ENCODE measurements at places on chromosomes 12 and 14.

DNA sequence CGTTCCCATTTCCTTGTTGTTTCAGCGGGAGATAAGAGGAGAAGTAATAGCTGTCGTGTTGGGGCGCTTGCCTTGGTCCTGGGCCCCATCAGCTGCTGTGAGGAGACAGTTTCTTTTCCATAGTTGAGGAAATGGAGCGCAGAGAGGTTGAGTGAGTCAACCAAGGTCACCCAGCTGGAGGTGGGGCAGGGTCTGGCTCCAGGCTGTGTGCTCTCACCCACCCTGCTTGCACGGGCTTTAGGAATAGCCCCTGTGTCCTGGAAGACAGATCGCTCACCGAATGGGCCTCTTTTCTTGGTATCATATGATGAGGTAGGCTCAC lies 165.7 kb upstream of the RTL1 start:
- DNase-seq: no peak

DNA sequence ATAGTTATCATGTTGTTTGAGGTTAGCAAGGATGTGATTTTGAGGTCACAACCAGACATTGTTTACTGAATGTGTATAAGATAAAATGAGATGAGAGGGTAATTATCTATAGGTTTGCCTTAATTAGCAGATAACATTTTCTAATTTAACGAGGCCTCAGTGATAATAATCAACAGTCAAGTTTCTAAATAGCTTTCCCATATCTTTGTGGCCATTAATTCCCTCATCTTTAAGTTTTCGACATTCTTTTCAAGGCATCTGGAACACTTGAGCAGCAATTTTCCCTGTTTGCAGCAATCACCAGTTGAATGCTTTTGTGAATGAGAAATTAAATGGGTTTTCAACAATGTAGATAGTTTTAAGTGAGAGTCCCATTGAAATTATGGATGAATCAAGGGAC lies 304.1 kb downstream of the SYT1 start:
- DNase-seq: no peak

DNA sequence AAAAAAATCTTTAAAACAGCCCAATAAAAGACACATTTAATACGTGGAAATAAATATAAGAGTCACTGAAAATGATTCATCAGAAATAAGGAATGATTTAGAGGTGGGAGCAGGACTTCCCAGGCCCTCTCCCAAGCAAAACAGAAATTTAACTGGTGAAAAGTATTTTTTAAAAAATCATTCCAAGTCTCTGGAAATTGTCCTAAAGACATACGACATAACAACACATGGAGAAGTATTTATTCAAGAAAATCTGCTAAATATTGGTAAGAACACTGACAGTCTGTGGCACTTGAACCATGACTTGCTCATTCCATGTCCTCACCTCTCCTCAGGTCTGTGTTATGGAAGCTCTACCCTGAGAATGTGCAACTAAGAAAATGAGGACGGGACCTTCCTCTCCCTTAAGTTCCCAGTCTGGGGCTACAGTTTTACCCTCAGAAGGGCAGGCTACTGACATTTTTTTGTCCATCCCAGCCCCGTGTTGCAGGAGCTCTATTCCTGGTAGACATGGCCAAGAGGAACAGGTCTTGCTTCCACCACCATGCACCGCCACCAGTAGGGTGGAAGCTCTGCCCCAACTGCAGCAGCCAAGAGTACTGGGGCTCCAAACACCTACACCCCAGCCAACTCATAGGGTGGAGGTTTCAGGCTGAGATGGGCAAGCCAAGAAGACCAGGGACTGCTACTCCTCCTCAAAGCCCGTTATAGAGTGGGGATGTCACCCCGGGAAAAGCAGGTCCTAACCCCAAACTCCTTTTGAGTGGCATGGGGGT lies 193.0 kb downstream of the CRADD start:
- no peak for DNase-seq

GRCh38 chr12:63752283-63752682 lies 27.4 kb upstream of the RXYLT1 start:
- DNase-seq: no peak

- no peak for DNase-seq
Observed at GRCh38 chr12:84502907-84503787, 409.5 kb downstream of the SLC6A15 start.

DNA sequence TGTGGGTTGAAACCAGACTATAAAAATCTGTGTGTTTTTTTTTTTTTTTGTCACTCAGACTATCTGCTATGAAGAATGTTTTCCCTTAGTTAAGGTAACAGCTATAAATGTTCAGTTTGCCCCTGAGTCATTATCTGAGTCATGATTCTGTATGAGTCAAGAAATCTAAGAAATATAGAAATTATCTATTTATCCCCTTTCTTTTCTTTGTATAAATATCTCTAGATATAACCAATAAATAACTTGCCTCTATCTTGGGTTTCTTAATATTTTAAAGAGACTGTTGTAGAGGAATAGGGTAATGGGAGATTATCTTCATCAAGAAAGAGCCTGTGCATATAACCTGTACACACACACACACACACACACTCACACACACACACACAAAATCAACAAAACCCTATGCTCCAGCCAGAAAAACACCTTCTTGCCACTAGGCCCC lies 161.7 kb upstream of the EEA1 start:
- no peak for DNase-seq

GRCh38 chr12:67275380-67275913 lies 6.3 kb downstream of the CAND1 start:
- no peak for DNase-seq

DNA sequence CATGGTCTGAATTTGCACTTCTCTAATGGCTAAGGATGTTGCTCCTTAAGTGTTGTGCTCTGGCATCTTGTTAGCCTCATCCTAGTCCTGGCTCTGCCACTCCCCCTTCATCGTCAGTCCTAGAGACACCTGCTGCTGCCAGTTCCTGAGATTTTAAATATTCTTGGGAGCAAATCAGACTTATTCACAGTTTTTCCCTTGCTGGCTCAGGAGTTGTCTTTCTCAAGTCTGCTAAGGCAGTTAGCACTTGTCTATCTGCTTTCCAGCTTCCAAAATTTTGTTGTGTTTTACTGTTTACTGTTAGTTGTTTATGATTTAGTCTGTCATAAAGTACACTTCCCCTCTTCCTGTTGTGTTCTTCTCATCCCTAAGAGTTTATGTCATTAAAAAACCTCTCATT lies 201.0 kb downstream of the KIF26A start:
- DNase-seq: no peak

DNA sequence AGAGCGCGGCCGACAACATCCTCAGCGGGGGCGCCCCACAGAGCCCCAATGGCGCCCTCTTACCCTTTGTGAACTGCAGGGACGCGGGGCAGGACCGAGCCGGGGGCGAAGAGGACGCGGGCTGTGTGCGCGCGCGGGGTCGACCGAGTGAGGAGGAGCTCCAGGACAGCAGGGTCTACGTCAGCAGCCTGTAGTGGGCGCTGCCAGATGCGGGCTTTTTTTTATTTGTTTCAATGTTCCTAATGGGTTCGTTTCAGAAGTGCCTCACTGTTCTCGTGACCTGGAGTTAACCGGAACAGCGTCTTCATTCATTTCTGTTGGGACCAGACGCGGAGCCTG lies 103.8 kb upstream of the FKBP4 start:
- DNase-seq: no peak

DNA sequence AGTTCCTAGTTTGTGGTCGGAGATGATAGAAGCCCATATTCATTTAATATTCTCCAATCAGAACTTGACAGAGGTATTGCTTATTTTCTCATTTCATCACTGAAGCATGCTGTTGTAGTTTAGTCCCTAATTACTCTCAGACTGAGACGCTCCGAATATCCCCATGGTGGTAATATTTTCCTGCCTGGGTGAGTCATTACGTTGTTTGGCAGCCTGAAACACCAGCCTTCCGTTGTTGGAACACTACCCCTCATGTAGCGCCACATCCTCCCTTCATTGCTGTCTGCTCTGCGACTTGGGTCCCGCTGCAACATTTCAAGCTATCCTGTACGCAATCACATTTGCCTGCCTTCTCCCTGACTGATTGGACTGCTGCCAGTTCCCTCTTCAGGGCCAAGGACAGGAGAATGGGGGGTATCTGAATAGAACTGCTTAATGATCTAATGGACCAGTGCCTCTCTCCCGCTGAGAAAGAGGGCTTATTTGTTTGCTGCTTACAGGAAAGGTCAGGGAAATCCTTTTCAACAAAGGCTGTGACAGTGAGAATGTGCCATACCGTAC lies 369.1 kb downstream of the NPAS3 start:
- no peak for DNase-seq

DNA sequence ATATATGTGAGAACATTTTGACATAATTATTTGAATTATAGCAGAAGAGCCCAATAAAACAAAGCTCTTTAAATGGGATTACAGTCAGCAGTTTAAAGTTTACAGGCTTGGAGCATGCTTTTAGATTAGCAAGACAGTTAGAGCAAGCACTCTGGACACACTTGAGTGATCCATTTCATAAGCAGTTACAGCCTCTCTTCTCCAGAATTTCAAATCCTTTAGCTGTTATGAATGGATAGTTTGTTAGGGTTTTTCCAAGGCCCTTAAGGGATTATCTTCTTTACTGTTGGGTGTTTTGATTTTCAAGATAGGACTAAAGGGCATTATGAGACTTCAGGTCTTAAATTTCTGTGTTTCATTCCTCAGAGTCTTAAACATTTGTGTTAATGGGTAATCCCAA lies 36.3 kb downstream of the BEST3 start:
- no peak for DNase-seq

DNA sequence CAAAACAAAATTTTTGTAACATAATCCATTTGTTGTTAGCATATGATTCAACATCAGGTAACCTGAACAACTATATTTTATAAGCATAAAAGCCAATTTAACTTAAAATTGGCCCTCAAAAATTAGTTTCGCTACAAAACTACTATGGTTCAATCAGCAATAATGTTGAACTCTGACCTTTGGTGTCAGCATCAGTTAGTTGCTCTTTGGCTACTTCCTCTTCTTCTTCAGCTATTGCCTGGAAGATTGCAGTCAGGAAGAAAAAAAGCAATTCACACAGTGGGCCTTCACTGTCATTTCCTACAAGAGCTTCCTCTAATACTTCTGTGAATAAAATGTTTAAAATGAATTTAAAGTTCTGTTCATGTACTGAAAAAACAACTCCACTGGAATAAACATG lies 78.2 kb upstream of the CFL2 start:
- no peak for DNase-seq

DNA sequence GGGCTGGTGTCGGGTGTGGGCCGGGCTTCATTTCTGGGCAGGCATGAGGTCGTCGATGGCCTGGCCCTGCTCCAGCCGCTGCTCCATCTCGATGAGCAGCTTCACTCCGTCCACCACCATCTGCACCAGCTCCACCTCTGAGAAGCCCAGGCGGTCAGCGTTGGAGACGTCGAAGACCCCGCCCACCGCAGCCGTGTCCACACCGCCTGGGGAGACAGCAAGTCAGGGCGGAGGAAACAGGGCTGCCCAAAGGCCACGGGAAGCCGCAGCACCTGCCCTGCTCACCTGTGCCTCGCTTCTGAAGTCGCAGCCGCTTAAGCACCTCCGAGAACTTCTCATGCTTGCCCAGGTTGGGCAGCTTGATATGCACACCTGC lies 2.8 kb downstream of the CKB start:
- no peak for DNase-seq

GRCh38 chr14:74988131-74988530 lies 14.6 kb upstream of the EIF2B2 start:
- no peak for DNase-seq

DNA sequence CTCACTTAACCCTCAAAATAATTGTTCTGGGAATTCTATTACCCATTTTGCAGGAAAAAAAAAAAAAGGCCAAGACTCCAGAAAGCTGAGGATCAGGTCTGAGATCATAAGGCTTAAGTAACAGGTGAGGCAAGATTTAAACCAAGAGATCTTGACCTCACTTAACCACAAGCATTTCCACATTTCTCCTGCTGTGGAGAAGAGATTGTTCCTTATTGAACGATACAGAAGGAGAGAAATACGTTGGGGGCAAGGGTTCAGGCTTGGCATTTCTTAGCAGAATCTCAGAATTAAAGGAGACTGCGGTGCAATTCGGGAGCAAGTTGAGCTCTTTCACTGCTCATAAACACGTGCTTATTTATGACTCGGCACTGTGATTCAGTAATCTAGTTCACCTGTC lies 885.3 kb upstream of the TMEM132C start:
- DNase-seq: no peak

- DNase-seq: no peak
Observed at GRCh38 chr12:41612892-41613557, 424.9 kb downstream of the PDZRN4 start.

DNA sequence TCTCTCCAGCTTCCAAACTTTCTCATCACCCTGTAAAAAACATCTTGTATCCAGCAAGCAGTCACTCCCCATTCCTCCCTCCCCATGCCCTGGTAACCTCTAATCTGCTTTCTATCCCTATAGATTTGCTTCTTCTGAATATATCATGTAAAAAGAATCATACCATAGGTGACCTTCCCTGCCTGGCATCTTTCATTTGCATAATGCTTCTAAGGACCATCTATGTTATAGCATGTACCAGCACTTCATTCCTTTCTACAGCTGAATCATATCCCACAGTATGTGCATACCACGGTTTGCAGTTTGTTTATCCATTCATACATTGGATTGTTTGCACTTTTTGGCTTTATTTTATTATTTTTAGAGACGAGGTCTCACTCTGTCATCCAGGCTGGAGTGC lies 22.9 kb upstream of the VPS37B start:
- no peak for DNase-seq

GRCh38 chr12:117113231-117113630 lies 14.0 kb upstream of the TESC start:
- DNase-seq: no peak

GRCh38 chr12:19402211-19402610 lies 37.1 kb upstream of the AEBP2 start:
- DNase-seq: no peak

GRCh38 chr12:95118788-95119179 lies 45.4 kb upstream of the NR2C1 start:
- DNase-seq: no peak

DNA sequence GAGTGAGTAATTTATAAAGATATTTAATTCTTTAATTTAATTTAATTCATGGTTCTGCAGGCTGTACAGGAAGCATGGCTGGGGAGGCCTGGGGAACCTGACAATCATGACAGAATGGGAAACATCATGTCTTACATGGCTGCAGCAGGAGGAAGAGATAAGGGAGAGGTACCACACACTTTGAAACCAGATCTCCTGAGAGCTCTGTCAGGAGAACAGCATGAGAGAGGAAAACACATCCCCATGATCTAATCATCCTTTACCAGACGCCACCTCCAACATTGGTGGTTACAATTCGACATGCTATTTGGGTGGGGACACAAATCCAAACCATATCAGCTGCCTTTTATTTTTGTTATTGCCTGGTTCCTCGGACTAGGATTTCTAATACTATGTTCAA lies 928.6 kb downstream of the TMEM121 start:
- no peak for DNase-seq

All from omental fat pad (tissue), 4 donors.